ENCODE measurements at places on chromosomes 1 and 21.

DNA sequence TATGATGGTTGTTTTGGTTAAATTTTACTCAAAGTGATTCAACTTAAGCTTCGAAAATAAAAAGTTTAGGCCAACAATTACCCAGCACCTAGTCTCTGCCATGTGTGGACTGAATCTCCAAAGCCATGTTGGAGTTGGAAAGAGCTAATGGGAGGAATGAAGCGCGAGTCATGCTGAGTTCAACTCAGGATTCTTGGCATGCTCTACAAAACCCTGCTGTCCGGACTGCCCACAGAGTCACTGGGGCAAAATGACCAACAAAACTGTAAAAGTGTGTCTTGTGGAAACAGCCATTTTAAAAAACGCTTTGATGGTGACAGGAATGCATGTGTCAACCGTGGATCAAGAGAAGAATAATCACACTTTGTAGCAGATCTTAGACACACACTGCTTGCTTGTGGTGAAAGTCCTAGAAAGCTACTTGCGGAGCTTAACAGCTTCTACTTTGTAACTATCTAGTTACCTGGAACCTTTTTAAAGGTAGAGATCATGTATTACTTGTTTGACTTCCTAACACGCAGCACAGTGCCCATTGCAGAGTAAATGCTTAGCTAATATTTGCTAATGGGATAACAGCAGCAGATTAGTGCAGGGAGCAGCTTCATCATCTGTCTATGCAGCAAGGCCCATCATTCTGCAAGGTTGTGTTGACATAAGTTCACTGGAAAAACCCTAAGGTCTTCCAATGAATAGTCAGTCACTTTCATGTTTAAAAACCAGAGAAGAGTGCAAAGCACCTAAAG, 7.0 kb upstream of the GBP6 start:
- DNase-seq: peak; percentile 37

DNA sequence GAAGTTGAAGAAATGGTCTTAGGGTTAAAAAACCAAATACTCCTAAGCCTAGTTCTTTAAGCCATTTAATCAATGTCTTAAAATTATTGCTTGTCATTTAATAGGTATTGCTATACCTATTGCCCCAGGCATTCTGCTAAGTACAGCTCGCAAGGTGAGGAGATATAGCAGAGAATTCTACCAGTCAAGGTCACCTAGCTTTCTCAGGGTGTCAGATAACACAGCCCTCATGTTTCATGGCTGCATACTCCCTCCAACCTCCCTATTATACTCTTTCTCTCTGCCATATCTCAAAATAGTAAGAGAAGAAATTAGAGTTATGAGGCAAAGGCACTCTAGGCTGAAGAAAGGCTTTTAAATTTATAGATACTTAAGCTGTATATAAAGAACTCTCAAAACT, 68.4 kb upstream of the GPR88 start:
- no peak for DNase-seq

DNA sequence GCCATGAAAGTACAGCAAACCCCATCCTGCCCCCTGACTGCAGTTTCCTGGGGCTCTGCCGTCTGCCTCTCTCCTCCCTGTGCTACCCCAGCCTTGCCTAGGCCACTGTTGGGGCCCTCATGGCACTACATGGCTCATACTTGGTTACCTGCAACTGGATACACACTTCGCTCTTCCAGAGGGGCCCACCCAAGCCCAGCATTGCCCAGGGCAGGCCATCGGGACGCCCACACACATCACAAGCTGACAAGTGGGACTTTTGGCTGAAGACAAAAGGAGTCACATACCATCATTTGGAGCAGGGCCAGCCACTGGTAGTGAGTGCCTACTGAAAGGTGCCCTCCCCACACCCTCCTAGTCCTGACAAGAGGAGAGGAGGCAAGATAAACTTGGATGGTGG, 82.8 kb downstream of the CD247 start:
- DNase-seq: no peak

DNA sequence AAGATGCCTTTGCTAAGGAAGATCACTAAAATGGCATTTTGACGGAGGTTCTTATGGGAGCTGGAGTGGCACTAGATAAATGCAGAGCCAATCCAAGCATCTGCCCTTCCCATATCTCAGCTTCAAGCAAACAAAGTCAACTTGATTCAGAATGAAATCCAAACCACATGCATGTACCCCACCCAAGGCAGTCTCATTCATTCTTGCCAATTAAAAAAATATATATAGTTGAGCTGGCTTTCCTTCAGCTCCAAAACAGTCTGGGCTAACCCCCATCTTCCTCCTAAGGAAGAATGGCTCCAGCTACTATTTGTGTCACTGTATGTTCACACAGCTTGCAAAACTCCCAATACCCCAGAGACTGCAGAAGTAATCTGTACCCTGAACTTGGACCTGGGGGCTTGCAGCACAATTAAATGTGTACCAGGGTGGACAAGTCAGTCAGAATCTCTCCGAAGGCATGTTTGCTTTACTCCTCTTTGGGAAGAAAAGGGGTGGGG, 35.4 kb downstream of the GPR3 start:
- no peak for DNase-seq

- DNase-seq: peak; percentile 49
These were observed 15.8 kb downstream of the SCYL3 start for GRCh38 chr1:169877800-169878491.

- no peak for DNase-seq
These were observed 91.7 kb downstream of the LIPI start for GRCh38 chr21:14119038-14119437.

DNA sequence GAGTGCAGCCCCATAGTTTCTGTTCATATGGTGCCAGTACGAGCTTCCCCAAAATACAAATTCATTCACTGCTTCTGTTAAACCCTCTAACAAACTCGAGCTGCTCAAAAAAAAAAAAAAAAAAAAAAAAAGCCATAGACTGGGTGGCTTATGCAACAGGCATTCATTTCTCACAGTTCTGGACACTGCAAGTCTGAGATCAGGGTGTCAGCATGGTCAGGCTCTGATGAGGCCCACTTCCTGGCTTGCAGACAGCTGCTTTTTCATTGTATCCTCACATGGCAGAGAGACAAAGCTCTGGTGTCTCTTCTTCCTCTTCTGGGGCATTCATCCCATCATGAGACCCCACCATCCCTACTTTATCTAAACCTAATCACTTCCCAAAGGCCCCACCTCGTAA, 121.6 kb downstream of the PTBP2 start:
- peak; percentile 59 for DNase-seq

DNA sequence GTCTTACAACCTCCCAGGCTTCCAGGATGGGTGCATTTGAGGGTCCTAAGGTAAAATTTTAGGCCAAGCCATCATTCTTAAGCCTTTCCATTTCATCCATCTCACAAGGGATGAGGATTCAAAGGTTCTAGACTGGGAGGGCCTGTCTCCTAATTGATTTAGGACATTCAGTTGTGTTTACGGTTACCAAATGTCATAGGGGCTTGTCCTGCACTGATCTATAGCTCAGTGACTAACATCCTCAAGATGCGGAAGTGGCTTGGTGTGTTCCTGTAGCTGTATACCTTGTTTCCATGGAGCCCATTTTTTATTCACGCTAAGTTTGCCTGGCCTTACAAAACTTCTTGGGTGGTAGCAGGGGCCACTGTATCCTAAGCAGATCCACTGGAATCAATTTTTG, 52.8 kb downstream of the DUSP10 start:
- no peak for DNase-seq

DNA sequence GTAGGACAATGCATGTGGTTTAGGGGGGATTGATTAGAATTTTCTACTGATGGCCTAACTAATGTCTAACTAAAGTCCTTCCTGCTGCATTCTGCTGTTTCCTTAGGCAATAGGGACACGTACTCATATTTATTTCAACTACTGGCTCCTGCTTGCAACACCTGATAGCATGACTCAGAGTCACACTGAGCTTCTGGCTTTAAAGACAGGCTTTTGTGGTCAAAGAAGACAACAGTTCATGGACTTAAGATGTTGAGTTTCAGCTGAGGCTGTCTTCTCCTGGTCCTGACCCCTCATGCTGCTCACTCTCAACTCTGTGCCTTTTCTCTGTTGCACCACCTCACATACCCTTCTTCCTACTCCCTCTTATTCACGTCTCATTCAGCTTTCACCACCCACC, 29.1 kb upstream of the TRABD2B start:
- DNase-seq: peak; percentile 23

- DNase-seq: peak; percentile 92
These were observed at the start of gene COL6A1 for GRCh38 chr21:45981151-45982091. Gene COL6A1 (plus strand): TSS chr21:45981770. CDS start chr21:45981851, 81 bp downstream.

- no peak for DNase-seq
These were observed 130.0 kb downstream of the SNX7 start for GRCh38 chr1:98791498-98791897.

DNA sequence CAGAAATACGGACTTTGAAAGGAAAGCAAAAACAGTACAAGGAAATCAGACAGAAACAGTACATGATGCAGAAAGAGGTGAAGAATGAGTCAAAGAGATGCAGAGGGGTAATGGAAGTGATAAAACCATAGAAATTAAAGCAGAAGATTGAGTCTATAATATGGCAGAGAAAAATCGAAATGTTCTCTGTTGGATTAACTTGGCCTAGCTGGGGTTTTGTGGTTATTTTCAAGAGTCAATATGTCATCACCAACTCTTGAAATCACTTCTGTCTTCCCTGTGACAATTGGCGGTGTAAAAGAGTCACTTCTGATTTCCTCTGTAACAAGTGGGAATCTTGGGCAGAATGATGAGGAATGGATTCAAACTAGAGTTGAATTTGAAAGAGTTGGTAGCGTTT, 7.4 kb downstream of the YTHDF2 start:
- DNase-seq: no peak

- DNase-seq: peak; percentile 72
These were observed 7.7 kb downstream of the ZBTB21 start for GRCh38 chr21:42002421-42002958.

- DNase-seq: no peak
These were observed 648.9 kb upstream of the CXADR start for GRCh38 chr21:16863908-16864307.

- DNase-seq: no peak
These were observed 5.2 kb upstream of the ZNF678 start for GRCh38 chr1:227557962-227558725.
